GM12864 (cell line): ENCODE measurements at places on chromosomes 4 and X.

- no peak for DNase-seq
These were observed 365.7 kb upstream of the MAD2L1 start for GRCh38 chr4:120432301-120432860.

- no peak for DNase-seq
These were observed 47.3 kb upstream of the SCML1 start for GRCh38 chrX:17689971-17690409.

GRCh38 chr4:110636171-110636679, 13.3 kb upstream of the PITX2 start:
- DNase-seq = no peak

- no peak for DNase-seq
These were observed 5.7 kb downstream of the TCEAL3 start for GRCh38 chrX:103613362-103613890.

GRCh38 chr4:37415845-37416369, 171.4 kb downstream of the NWD2 start:
- DNase-seq = no peak

- no peak for DNase-seq
These were observed 438.5 kb downstream of the INPP4B start for GRCh38 chr4:142407596-142407995.

- no peak for DNase-seq
These were observed 70.9 kb upstream of the FBXW7 start for GRCh38 chr4:152606753-152607152.

DNA sequence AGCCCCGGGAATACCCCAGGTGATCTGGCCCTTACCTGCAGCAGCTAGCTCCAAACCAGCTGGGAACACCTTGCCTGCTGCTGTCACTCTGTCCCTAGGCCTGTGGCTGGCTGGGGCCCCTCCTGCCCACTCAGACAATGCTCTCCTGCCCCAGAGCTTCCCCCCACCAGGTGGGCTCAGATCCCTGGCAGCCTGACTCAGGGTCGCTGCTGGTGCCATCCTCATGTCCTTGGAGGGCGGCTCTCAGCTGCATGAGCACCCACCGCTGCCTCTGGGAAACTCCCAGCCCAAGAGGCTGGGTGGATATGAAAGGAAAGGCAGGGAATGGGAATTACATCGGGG, 15.8 kb downstream of the C4orf50 start:
- DNase-seq = no peak

DNA sequence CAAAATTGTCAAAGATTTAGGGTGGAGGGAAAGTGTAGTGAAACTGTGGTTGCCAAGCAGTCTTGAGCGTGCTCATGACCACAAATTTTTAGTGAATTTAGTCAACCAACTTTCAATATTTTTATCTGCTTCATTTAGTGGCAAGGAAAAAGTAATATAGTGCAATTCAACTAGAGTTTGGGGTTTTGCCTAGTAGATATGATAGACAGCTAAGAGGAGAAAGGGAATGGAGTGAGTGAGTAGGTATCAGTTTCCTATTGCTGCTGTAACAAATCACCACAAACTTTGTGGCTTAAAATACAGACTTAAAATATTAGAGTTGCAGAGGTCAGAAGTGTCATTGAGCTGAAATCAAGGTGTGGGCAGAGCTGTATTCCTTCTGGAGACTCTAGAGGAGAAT, 3.7 kb upstream of the CT47C1 start:
- DNase-seq = no peak

DNA sequence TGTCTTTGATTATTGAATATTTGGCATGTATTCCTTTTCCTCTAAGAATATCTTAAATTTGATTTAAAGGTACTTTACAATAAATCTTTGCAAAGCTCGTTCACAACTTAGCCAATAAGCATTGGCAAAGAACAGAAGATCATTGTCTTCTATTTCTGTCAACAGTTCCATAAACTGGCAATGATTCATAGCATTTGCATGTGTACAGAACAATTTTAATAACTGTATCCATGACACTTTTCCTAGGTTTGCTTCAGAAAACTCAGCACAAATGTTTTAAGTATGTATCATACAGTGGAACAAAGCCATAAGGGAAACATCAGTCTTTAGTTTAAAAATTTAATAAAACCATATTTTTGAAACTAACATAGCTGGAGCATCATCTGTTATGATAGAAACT, 462.7 kb upstream of the RPS6KA3 start:
- no peak for DNase-seq

GRCh38 chrX:49291615-49292337, 11.7 kb upstream of the GAGE10 start:
- DNase-seq = no peak

DNA sequence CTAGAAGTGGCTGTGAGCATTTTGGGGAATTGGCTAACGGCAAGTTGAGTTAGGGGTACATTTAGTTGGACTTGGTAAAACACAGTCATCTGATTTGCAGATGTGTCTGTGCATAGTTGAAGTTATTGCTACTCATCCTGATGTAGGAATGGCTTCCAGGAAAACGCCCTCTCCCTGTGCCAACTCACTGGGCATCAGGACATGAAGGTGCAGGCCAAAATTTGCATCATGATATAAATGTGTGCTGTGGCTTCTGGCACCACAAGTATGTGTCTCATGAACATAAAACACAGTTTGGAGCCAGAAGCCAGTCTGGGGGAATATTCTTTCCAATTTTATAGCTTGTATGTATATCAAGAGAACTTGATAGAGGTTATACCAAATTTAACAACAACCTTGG, 54.2 kb upstream of the CBR4 start:
- DNase-seq = no peak

GRCh38 chrX:15881381-15881897, 26.8 kb upstream of the AP1S2 start:
- DNase-seq = no peak

GRCh38 chr4:26197018-26197779, 123.6 kb upstream of the RBPJ start:
- DNase-seq = peak; percentile 84

- no peak for DNase-seq
These were observed 24.8 kb upstream of the CYP2U1 start for GRCh38 chr4:107906458-107907100.

DNA sequence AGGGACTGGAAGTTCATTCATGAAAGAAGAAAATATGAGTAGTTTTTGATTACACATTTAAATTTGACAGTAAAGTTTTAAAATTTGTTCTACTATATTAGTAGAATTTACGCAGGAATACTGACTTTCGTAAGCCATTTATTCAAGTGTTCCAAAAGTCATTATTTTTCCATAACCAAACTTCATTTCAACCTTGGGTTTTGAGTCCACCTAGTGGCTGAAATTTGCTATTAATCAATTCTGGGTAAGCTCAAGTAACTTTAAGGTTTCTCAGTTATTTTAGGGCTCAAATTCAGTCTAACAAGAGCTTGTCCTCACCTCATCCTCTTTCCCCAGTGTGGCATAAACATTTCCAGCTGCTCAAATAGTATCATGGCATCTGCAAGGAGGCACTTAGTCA, 175.4 kb downstream of the SH3BGRL start:
- no peak for DNase-seq

DNA sequence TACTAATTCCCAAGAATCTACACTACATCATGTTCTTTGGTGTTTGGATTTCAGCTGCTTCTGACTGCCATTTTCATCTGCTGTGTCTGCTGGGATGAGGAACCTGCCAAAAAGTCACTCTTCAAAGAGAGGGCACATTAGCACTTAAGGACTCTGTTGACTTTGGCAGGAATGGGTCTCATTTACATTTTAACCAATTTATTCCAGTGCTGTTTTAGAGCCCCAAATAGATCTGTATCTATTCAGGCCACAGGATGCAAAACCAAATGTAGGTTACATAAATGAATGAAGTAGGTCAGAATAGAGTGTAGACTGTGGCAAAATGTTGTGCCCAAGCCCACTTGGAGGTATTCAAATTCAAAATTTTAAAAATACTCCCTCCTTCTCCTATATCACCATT, 14.4 kb downstream of the TXK start:
- DNase-seq = no peak

GRCh38 chrX:10288373-10288975, 131.7 kb downstream of the CLCN4 start:
- DNase-seq = no peak

- DNase-seq = no peak
These were observed 12.7 kb downstream of the MGARP start for GRCh38 chr4:139267301-139267700.

GRCh38 chrX:136752796-136753195, 27.9 kb downstream of the ARHGEF6 start:
- DNase-seq = no peak

GRCh38 chr4:151100531-151100930, 1.1 kb downstream of the RPS3A start:
- DNase-seq = no peak

- peak; percentile 80 for DNase-seq
These were observed 59.0 kb downstream of the REELD1 start for GRCh38 chr4:146273204-146273901.

DNA sequence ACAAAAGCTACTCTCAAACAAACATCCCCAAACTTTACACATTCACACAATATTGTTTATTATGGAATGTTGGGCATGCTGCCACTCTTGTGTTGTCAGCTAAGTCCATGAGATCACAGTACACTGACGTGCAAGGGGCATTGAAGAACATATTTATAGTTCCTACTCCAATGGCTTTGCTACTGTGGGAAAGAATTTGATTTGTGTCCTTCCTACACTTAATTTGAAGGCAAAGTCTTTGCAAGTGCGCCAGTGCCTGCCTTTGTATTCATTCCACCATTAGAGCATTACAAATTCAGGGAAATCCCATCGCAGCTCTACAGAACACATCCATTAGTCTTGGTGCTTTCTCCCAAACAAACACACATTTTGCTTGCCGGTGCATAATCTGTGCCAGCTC, 45.4 kb upstream of the FTHL17 start:
- DNase-seq = no peak

DNA sequence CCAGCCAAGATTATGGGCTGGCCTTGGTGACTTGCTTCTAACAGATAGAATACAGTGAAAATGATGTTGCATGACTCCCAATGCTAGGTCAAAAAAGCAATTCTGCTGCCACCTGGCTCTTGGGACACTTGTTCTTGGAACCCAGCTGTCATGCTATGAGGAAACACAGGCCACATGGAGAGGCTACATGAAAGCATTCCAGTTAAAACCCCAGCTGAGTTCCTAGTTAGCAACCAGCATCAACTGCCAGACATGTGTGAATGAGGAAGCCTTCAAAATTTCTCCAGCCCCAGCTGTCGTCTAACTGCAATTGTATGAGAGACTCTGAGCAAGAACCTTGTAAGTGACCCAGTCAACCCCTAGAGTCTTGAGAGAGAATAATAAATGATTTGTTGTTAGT, 105.2 kb upstream of the FGF16 start:
- no peak for DNase-seq

DNA sequence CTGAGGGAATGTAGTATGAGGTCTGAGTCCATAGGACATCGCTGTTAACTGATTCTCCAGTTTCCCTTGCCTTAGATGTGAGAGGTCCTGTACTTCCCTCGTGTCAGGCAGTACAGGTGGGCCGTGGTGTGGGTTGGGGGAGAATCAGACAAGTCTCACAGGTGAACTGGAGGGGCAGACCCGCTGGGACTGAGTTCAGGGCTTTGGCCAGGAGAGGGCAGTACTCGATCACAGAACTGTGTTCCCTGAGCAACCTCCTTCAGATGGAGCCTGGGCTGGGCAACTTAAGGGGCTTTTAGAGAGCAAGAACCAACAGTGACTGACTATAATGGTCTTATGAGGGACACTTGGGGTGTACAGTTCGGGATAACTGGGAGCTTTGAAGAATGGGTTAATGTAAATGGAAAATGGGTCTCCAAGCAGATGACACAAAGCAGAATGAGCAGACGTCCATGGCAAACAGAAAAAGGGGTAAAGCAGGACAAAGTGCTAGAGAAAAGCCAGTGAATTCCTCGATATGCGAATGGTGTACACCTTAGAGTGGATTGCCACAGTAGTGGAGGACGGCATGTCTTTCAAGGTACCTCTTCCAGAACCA, 83.6 kb downstream of the CCNG2 start:
- DNase-seq = peak; percentile 22

DNA sequence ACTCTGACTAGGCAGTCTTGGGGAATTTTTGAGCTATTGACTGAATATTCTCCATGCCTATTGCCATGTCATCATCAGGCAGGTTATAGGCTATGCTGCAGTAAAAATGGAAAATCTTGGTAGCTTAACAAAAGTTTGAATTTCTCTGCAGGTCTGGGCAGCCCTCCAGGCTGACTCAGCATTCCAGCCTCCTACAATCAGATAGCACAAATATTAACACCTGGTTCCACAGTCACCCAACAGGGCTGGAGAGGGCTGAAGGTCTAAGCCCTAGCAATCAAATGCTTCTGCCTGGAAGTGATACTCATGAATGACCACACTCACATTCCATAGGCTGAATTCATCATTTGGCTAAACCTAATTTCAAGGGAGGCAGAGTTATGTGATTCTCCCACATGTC, 9.6 kb upstream of the PPP3CA start:
- no peak for DNase-seq

- DNase-seq = no peak
These were observed 22.8 kb upstream of the ADAMTS3 start for GRCh38 chr4:72591547-72592454.

GRCh38 chrX:129092242-129092641, 431.0 kb downstream of the SMARCA1 start:
- DNase-seq = no peak

- DNase-seq = no peak
These were observed 94.8 kb upstream of the ADAMTS3 start for GRCh38 chr4:72663828-72664227.

DNA sequence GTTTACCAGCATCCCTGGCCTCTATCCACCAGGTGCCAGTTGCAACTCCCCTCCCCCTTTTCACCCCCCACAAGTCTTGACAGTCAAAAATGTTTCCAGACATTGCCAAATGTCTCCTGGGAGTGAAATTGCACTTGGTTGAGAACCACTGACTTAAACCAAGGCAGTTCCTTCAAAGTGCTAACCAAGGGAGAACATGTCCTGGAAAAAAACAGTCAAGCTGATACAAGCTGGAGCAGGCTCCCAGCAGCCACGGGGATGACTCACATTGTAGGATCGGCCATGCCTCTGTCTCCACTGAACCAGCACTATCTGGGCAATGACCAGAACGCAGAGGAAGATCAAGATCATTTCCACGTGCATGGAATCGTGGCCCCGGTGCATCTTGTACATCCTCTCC, 11.4 kb downstream of the RNF175 start:
- no peak for DNase-seq

DNA sequence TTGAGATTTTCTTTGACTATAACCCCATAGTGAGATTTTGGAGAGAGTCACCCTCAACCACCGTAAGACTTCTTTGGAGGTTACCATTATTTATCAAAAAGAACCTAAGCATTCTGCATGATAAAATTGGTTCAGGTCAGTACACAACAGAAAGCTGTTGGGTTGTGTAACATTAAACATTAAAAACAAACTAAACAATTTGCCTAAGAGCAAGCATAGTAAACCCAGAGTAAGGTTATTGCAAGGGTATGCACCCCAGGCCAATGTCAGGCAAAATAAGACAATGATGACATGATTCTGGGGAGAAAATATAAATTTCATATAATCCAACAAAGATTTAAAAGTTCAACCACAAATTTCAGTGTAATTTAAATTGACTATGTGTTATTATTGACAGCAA, 472.4 kb downstream of the SH2D1A start:
- no peak for DNase-seq

- no peak for DNase-seq
These were observed 99.4 kb upstream of the SPANXC start for GRCh38 chrX:141341743-141342142.

- DNase-seq = no peak
These were observed 164.8 kb upstream of the PITX2 start for GRCh38 chr4:110787707-110788106.
